NCI-H187 (cell line): ENCODE measurements at places on chromosomes 7 and 10.

DNA sequence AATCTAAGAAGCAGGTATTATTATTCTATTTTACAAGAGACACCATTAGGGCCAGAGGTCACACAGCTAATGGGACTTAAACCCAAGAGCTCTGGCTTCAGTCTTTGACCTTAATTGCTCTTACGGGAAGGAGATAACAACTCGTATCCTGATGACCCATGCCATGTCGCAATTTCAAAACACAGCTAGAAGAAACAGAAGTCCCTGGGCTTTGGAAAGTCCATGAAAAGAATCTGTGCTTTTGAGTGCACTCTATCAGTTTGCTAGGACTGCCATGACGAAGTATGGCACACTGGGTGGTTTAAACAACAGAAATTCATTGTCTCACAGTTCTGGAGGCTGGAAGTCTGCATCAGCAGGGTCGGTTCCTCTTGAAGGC, 247.8 kb upstream of the AOAH start:
- no peak for DNase-seq

DNA sequence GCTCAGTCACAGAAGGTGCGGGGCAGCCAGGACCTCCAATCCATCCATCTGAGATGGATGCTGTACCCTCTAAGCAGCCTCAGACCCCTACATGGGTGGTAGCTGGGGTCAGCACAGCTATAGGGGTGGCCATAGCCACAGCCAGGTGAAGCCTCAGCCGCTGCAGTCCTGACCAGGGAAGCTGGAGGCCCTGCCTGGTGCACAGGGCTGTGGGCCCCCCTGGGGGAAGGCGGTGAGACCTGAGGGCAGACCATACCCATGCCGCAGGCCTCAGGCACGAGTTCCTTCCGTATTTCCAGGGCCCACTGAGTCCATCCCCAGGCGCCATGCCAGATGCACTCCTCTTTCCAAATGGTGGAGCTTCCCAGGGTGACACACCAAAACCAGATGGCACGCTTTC, 96.6 kb upstream of the KDM7A start:
- no peak for DNase-seq

DNA sequence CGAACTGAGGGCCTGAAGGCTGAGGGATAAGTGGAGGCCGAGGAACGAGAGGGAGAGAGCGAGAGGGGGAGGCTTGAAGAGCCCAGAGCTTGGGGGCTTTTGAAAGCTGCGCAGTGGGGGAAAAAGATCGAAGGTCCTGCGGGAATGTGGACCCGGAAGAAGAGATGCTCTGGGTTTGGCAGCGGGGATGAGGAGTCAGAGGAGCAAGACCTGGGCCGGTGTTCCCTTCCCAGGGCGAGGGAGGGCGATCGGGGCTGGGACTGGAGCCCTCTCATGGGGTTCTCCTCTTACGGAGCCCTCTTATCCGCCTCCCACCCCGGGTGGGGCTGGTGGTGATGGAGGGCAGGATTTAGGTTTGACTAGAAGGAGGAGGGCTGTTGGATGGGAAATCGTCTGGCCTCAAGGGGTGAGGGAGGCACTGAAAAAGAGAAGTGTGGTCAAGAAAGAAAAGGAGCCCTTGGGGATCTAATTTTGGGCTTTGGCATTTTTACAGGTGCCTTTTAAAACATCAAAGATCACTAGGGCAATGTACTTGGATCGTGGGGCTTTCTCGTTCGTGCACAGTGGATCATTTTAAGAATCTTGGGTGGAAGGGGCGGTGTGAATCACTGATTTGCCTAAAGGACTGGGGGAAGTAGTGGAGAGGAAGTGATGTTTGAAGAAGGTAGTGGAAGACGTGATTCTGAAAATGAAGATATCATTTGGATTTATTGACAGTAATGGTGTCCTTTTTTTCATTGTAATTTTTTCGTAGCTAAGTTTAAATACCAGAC, 637 bp downstream of the SAMD8 start:
- no peak for DNase-seq

DNA sequence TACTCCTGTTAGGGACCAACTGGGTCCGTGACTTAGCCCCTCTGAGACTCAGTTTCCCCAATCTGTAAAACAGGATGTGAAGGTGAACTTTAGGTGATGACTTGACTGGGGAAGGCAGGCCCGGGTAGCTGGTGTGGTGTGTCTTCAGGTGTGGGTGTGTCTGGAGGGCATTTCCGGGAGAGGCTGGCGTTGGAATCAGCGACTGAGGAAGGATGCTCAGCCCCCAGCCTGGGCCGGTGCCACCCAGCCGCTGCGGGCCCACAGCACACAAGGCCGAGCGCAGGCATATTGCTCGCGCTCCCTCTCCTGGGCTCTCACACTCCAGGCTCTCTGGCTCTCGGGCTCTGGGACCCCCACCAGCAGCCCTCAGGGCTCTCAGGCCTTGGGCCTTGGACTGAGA, 31.7 kb upstream of the CNPY1 start:
- DNase-seq: no peak

- no peak for DNase-seq
Observed at GRCh38 chr7:158037211-158037610, 550.4 kb downstream of the PTPRN2 start.

DNA sequence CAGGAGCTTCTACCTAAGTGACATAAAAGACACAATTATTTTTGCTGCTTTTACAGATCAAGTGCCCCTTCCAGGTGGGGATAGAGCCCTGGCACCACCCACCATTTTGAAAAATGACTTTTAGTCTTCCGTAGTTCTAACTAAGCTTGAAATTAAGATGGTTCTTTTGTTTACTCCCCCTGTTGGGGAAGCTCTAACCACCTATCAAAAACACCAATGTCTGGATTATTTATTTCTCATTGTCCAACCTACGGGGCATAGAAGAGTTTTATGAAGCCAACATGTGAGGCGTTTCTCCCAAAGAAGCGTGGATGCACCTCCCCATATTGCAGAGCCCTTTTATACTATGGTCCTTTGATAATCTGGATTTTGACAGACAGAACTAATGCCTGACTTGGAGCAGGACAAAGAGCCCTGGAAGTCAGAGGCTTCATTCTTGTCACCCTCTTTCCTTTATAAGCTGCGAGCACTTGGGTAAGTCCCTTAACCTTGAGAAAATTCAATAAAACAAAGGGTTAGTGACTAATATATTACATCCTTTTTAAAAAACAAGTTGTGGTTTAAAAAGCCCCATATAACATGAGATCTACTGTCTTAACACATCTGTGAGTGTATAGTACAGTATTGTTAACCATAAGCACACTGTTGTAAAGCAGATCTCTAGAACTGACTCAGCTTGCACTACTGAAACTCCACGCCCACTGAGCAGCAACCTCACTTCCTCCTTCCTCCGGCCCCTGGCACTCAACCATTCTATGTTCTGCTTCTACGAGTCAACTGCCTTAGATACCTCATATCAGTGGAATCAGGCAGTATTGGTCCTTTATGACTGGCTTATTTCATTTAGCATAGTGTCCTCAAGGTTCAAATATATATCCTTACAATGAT, 67.5 kb downstream of the ATXN7L1 start:
- DNase-seq: no peak

DNA sequence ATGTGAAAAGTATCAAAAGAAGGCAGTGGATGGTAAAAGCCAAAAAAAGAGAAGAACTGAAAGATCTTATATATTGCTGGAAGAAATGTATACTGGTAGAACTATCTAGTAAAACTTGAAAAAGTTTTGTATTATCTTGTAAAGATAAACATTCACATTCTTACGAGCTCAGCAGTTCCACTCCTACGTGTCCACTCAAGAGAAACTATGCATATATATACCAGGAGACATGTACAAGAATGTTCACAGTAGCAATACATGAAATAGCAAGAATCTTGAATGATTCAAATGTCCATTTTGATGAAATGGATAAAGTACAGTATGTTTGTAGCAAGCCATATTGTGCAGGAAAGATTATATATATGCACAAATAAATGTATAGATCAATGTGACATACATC, 155.0 kb downstream of the RNF133 start:
- DNase-seq: no peak

DNA sequence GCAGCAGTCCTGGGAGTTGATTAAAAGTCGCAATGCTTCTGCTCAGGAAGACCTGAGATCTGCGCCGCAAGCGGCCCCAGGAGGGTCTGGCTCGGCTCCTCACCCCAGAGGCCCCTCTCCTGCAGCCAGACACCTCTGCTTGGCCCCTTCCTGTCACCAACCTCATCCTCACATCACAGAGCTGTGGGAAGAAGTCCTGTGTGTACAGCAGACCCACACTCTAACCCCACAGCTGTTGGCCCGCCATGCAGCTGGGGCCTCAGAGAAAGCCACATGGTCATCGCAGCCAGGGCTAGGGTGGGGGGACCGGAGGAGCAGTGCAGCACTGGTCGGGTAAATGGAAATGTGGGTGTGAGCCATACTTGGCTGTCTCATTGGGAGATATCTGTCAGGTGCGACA, 97.7 kb downstream of the RGS10 start:
- DNase-seq: no peak

DNA sequence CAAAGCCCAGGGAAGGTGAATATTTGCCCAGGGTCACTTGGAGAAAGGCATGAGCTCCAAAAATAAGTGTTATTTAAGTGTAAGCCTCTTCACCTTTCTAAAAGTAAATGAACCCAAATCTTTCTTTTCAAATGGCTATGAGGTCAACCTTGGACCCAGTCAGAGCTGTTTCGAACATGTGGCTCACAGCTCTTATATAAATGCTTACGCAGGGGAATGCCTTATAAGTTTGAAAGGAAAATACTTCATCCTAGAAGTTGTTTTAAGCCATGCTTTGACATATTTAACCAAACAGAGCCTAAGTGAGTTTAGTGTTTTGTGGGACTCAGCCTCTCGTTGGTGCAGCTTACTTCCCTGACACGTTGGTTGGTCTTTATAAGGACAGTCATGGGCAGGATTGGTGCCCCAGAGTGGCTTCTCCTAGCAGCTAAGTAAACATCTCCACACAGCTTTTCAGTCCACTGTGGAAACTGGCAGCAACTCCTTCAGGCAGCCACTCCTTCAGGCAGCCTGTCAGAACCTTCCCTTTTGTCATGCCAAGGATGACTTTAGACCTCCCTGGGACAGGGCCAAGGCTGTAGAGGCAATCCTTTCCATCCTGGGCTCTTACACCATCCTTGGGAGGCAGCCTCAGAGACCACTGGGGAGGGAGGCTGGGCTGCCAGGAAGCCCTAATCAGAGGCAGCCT, 43.6 kb downstream of the MINDY4 start:
- no peak for DNase-seq
